ENCODE measurements at places on chromosomes 2 and 18.

GRCh38 chr2:25651782-25652455 lies 21.5 kb downstream of the DTNB start:
- DNase-seq, result no peak

DNA sequence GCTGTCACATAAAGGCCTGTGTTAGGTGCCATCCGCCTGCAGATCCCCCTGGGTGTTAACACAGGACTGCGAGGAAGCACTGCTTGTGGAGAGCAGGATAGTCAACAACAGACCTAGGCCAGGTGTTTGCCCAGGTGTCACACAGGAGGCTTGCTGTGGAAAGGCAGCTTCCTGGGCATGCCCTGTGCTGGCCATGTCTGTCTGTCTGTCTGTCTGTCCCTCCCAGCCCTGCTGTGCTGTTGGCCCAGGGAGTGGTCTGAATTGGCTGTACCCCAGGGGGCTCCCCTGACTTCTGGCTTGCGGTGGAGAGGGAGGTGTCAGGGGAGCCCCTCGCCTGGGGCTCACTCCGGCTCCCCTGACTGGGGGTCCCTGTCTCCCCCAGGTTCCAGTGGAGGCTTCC lies 53.2 kb downstream of the SH3BP4 start:
- DNase-seq, result no peak

DNA sequence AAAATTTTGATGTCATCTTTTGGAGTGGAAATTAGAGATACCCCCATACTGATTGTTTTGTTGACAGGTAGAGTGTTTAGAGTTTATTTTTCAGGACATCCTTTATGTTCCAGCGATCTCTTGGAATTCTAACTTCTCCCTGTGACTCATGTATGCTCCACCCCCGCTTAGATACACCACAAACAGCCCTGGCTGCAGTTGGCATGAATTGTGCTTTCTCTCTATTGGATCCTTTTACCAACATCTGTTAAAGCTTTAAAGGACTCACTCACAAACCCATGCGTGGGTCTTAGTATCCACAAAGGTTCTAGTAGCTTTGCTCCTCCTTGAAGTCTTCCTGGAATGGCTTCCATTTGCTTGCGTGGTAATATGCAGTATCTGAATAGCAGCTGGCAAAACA lies 409.5 kb upstream of the POU3F3 start:
- DNase-seq, result no peak

DNA sequence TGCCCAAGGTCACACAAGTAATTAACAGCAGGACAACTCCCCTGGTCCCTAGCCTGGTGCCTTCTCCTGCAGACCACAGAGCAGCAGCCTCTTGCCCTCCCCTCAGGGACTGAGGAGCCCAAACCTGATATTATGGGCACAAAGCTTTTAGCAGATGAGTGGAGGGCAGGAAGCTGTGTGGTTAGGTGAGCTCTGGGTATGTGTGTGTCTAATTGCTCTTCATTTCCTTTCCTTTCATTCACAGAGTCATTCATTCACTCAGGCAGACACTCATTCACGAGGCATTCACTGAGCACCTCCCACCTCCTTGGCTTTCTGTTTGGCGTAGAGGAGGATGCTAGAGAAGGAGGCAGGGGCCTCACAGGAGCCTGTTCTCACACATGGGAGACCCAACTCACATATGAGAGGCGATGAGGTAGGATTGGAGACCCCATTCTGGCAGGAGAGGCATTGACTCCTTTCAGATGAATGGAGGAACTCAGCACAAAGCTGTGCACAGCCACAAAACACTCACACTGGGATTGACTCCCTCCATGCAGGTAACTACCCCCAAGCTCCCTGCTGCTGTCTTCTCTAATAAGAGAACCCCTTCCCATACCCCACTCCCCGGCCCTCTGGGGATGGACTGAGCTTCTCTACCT lies 306.8 kb upstream of the SKOR2 start:
- no peak for DNase-seq

DNA sequence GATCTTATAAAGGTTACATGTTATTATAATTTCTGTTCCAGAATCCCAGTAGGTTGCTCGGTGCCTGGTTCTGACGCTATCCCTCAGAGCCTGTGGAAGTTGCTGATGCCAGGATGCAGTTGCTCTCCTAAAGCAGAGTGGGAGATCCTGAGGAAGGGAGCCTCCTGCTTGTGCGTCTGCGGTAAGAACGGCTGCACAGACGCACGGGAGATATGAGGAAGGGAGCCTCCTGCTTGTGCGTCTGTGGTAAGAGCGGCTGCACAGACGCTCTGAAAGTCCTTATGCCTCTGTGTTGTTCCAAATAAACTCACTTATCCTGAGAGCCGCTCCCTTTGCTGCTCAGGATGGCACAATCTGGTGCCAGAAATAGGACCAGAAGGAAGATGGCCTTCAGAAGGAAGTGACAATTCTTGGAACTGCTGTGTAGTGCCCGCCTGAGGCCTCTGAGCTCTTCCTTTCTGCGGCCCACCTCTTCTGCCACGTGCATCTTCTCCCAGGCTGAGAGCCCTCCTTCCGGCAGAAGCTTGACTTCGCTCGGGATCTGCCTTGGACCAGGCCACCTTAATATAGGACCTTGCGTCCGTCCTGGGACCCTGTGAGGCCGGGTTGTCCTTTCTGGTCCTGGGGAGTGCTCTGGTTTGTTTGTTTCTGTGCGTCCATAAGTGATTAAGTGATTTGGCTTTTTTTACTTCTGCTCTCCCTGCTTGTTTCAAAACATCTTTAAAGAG lies 89.5 kb downstream of the RTP5 start:
- no peak for DNase-seq

GRCh38 chr2:17373041-17373440 lies 145.2 kb downstream of the RAD51AP2 start:
- no peak for DNase-seq

DNA sequence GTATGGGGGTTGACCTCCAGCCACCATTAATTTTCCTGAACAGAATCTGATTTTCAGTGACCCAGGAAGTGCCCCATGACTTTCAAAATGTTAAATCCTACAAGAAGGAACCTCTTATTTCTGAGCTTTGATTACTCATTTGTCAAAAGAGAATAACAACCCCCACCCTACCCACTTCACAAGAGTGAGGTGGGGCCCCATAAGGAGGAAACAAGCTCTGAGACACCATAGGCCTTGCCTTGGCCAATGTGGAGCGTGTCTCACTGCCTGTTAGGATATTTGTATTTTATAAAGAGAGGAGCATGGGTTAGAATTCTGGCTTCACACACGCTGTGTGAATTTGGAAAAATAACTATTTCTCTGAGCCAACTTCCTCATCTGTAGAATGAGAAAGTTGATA lies 158.9 kb downstream of the TTC32 start:
- DNase-seq, result no peak

GRCh38 chr2:181566334-181567032 lies 90.4 kb downstream of the CERKL start:
- DNase-seq, result no peak

DNA sequence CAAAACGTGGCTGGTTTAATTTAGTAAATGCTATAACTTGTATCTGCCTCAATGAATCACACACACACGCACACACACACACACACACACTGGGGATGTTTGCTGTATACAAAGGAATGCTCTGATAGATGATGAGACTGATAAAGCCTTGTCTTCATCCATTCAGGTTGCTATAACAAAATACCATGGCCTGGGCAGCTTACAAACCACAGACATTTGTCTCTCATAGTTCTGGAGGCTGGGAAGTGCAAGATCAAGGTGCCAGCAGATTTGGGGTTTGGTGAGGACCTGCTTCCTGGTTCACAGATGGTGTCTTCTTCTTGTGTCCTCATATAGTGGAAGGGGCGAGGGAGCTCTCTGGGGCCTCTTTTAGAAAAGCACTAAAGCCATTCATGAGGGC lies 149.5 kb upstream of the HDAC4 start:
- no peak for DNase-seq

GRCh38 chr2:59171019-59171418 lies 929.9 kb upstream of the FANCL start:
- DNase-seq, result no peak

DNA sequence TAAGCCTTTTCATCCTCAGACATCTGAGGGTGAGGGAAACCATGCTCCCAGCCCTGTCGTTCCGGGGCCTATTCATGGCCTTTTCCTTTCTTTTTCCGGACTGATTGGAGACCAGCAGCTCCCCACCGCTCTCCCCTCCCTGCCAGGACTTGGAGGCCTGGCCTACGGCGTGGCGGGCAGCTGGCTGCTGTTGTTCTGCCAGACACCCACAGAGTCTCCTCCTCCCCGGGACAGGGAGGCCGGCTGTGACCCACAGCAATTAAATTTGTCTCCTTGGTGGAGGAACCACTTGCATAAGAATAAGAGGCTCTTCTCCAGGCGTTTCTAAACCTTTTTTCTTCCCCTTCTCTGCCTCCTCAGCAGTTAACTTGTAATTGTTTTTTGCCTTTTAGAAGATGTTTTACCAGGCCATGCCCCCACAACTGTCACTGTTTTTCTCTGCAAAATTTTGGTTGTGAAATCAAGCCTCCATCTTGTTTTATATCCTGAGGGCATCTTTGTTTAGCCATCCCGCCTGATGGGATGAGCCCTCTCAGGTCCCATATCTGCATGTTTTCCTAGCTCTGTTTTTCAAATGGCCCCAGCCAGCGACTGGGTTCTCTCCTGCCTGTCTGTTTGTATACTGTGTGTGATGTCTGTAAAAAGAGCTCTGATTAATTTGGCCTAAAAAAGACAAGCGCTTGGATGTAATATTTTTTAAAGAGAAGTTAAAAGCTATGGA lies 1060.0 kb upstream of the DDX18 start:
- no peak for DNase-seq

- no peak for DNase-seq
Observed at GRCh38 chr2:104049438-104049837, 804.5 kb upstream of the POU3F3 start.

GRCh38 chr2:13021470-13021957 lies 304.8 kb downstream of the TRIB2 start:
- no peak for DNase-seq

GRCh38 chr18:42038936-42039335 lies 83.9 kb downstream of the PIK3C3 start:
- DNase-seq, result no peak

DNA sequence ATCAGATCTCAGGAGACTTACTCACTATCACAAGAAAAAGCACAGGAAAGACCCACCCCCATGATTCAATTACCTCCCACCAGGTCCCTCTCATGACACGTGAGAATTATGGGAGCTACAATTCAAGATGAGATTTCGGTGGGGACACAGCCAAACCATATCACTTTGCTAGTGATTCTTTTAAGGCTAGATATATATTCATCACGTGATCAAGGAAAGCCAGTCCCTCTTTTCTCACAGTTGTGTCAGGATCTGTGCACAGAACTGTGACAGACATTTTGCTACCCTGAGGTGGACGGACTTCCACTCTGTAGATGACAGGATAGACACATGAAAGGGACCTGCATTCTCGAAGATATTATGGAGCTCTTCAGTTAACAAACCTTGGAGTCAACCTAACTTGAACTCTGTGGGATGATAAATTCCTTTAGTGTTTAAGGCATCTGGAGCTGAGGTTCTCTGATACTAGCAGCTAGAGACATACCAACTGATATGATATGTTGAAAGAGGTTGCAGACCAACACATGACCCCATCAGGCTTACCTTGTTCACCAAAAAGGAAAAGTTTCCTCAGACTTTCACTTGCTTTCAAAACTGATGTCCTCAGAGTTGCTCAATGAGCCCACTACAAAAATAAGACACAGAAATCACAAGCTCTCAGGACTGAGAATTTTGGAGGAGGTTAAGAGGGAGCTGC lies 66.3 kb upstream of the SCG2 start:
- DNase-seq, result no peak

GRCh38 chr18:55634545-55634944 lies 46.6 kb upstream of the TCF4 start:
- no peak for DNase-seq

DNA sequence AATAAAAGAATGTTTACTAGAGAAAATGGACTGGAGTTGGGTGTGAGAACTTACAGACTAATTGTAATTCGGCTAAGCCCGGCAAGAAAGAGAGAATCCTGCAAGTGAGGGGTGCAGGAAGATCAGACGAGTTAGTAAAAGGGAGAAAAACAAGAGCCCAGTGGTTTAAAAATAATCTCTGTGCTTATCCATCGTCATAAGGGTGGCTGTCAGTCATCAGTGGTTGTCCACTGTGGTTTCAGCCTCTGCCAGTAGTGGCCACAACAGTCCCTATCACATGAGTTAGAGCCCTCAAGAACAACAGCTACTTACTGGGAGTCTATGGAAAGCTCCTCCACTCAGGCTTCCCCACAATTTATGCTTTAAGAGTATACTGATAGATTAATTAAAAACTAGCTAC lies 239.8 kb downstream of the SETBP1 start:
- no peak for DNase-seq

Measured in activated T-helper 1 cell treated with anti-CD3 and anti-CD28 coated beads, Interleukin-2, amount 50 U/mL, for 16 hours (primary cell).